ENCODE measurements at places on chromosomes 5 and 9.

DNA sequence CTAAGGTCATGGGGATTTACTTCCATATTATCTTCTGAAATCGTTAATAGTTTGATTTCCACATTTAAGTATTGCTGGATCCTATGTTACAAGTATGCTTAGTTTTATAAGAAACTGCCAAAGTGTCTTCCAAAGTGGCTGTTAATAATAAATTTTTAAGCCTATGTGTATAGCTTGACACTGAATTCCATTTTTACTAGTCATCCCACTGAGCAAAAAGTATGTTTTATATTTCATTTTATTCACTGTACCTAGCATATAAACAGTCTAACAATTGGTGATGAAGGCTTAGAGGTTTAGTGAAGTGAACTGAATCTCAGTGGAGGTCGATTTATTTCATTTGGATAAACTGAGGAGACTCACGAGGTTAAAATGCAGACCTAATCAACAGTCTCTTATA, 174.6 kb downstream of the ADAMTS6 start:
- no peak for DNase-seq

DNA sequence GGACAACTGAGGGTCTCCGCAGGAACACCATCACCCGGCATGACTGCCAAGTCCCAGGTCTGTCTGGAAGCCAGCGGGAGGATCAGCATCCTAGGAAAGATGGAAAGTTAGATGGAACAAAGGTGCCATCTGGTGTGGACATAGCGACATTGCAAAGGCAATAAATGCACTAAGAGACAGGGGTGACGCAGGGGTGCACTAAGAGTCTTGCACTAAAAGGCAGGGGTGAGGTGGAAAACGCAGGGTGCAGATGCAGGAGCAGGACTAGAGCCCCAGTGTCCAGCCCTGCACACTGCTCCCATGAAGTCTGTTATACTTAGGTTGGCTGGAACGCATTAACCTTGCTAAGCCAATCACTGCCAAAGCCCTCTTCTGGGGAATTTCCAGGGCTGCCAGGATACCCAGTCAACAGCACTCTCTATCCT, 15.5 kb downstream of the ATOX1 start:
- no peak for DNase-seq

DNA sequence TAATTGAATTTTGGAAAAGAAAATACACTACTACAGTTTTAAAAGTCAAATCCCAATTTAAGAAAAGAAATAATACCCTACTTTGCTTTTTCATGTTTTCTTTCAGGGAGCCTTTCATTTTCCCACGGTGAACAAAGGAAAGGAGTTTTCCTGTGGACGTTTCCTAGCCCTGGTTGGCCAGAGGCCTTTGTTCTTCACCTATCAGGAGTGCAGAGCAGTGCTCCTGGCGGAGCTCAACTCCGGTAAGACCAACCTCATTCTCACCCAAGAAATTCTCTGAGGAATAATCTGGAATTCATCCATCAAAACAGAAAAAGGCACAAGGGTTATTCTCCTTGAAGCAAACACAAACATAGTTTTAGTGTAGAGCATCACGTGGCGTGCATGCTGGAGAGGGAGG, 248.9 kb downstream of the ADGRV1 start:
- DNase-seq, result no peak

DNA sequence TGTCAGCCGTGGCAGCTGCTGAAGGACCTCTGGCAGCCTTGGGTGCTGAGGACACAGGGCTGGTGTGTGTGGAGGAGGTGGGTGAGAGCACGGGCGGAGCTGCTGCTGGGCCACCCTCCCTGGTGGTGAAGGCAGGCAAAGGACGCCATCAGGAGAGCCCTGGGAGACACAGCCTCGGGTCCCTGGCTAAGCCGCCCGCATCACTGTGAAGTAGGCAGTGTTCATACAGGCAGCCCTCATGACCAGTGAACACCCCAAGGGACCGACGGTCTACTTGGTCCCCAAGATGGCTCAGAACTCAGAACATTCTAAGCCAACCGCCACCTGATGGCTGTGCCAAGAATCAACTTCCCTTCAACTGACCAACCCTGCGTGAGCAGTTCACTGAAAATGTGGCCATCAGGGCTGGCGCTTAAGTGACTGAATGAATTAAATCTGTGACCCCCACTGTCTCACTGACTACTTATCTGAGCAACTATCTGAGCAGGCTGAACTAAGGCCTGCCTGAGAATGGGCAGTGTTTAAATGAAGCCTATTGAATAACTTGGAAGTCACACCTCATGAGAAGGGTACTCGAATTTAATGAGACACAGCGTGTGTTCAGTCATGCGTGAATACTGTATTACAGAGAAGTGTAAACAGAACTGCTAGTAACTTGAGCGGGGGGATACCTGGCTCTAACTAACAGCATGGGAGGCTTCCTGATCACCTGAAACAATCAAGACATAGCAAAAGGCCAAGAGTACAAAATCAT, 54.7 kb upstream of the SIMC1 start:
- no peak for DNase-seq

GRCh38 chr9:23826120-23826629, at the start of gene ELAVL2:
ELAVL2 (minus strand) TSS chr9:23826240; CDS start chr9:23762234, 64,006 bp downstream.
- DNase-seq, result no peak

DNA sequence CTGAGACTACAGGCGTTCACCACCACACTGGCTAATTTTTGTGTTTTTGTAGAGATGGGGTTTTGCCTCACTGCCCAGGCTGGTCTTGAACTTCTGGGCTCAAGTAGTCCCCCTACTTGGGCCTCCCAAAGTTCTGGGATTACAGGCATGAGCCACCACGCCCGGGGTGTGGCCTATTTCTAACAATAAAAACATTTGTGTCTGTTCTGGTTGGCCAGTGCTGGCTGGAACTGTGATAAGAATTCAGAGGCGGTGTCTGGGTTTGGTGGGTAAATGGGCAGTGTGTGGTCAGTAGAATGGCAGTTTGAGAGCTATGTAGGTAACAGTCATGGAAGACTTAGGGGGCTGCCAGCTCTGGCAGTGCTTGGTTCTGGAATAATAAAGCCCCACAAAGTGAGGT, 46.9 kb upstream of the SYNPO start:
- no peak for DNase-seq

- DNase-seq, result no peak
Measured at GRCh38 chr5:89930591-89931392, 478.8 kb downstream of the CETN3 start.

DNA sequence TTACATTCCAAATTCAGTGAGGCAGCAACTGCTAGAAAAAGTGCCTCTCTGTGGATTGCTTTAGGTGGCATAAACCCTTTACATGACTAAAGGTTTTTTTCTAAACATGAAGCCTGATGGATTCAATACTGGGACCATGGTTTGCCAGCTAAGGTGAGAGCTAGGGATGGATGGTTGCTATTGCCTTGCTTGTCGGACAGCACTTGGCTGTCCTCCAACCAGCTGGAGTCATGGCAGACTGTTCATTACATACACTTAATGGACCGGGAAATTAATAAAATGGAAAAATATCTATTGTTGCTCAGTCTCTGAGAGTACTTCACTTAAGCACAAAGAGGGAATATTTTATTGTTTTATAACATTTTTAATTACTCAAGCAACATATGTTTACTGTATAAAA, 116.9 kb upstream of the TRPC7 start:
- DNase-seq, result no peak

- no peak for DNase-seq
Measured at GRCh38 chr5:94778732-94779131, 160.3 kb downstream of the SLF1 start.

DNA sequence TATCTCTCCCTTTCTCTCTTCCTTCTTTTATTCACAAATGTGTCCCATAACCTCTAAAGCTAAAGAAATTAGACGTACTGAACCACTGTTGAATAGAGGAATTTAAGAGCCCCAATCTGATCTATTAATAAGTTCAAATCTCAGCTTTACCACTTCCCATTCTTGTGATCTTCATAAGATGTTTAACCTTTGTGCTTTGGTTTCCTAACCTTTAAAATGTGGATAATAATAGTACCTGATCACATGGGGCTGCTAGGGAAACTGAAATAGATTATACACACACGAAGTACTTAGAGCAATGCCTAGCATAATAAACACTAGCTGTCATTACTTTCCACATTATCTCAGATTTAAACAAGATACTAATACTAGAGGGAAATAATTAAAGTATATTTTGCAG, 324.3 kb upstream of the SEMA6A start:
- DNase-seq, result no peak

GRCh38 chr5:174188295-174188694, 142.8 kb downstream of the NSG2 start:
- DNase-seq, result no peak

DNA sequence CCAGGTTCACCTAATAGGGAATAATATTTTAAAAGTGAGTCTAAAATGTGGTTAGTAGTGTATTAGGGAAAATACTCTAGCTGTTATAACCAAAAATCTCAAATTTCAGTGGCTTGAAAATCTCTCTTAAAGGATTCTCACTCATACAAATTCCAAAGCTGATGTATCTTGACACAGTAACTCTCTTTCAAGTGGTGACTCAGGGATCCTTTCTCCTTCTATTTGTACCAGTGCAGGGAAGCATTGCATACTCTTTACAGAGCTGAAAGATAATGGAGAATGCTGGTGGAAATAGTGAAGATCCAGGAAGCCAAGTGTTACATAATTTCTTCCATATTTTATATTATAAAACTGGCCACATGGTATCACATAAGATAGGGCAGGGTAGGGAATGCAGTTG, 560.2 kb upstream of the CDH9 start:
- DNase-seq, result no peak

DNA sequence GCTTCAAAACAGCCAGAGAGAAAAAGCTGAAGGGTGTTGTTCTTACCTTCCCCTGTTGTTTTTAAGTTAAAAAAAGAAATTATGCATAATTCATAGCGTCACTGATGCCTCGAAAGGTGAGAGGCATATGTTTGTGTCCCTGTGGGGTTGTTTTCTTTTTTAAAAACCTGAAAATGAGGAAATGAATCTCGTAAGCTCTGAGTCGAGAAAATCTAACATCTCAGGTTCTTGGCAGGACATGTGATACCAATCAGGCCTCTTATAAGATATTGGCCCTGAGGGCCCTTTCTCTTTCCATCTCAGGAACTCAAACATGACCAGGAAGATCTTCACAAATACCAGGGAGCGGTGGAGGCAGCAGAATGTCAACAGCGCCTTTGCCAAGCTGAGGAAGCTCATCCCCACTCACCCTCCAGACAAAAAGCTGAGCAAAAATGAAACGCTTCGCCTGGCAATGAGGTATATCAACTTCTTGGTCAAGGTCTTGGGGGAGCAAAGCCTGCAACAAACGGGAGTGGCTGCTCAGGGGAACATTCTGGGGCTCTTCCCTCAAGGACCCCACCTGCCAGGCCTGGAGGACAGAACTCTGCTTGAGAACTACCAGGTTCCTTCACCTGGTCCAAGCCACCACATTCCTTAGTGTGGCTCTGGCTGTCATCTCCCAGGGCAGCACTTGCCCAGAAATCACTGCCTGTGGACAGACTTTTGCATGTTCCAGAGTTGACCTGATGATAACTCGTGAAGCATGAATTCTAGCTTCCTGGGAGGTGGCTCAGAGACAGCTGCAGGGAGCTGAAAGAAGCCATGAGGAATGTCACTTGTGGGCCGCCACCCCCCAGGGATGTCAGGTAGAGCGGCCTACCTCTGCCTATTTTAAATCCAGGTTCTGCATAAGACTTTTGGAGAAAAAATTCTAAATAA, at the start of gene TAL2:
TAL2 (plus strand) TSS at position 274 of the 921 bp plus-strand sequence; CDS start at position 314, 40 bp downstream.
- no peak for DNase-seq

DNA sequence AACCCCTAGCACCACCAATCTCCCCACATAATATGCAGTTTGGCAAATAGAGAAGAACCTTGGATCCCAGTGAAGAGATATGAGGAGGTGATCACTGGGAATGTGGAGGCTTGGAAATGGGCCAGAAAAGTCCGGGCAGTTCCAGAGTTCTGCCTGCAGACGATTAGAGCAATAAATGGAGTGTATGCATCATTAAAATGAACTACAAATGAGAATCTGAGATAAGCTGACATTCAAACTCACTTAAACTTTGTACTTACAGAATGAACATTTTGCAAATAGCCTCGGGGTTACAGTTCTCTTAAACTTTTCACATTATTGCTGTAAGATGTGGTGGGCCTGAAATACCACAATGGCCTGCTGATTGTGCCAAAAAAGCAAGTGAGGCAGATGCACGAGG, 23.0 kb upstream of the LHFPL2 start:
- DNase-seq, result no peak

DNA sequence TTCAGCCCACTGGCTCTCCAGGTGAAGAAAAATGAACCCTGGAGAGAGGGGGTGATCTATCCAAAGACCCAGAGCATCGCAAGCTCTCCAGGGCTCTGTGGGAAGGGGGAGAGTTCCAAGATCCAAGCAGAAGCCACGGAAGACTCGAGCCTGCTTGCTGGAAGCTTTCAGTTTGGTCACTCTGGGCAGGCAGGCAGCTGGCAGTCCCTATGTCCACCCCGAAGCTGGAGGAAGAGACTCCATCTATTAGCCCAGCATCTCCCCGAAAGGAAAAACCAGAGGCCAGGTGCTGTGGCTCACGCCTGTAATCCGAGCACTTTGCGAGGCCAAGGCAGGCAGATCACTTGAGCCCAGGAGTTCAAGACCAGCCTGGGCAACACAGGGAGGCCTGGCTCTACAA, 10.7 kb upstream of the SPARC start:
- no peak for DNase-seq

DNA sequence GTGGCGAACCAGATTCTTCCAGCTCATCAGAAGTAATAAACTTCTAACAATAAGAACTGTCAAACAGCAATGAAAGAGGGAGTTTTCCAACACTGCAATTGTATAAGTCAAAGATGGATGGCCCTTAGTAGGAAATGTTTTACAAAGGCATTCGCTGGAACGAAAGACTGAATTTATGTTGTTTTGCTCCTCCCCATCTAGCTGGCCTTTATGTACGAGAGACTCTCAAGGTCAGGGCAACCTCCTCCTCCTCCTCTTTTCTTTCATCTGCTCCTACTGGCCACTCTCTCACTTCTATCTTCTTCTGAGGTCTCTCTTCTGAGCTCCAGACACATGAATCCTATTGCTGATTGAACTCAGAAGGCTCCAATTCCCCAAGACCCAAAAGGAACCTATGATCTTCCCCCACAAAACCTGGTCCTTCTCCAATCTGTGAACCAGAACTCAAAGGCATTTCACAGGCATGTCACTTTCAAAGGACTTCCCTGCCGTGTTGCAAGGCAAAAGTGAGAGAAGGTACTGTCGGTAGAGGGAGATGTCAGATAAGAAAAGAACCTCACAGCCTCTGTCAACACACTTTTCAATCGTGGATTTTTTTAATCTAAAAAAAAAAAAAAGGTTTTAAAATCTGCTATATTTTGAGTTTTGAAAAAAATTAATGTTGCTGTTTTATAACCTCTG, 28.5 kb upstream of the PUM3 start:
- DNase-seq, result no peak

GRCh38 chr5:159864885-159865691, 51.2 kb upstream of the ADRA1B start:
- DNase-seq, result no peak

DNA sequence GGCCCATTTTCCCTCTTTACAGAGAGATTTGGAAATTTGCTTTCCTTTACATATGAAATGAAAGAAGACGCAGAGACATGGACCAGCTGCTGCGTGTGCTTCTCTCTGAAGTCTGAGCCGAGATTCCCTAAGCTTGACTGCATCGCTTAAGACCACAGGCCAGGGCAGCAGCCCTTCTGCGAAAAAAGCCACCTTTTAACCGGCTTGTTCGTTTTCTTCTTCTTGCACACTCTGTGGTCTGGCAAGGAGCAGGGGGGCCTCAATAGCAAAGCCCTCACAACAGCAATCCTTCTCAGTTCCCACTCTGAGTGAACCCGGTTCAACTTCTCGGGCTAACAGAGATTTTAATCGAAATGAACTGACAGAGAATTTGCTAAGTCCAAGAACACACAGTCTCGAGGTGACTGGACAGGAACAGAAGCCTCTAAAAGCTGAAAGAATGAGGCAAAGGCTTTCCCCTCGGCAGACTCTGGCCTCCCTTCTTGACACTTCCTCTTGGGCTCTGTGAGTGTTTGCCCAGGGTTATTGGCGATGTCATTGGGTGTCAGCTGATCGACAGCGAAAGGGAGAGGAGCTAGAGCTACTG, 512.9 kb upstream of the KLF4 start:
- no peak for DNase-seq

Measured in stimulated activated CD8-positive, alpha-beta memory T cell treated with anti-CD3 and anti-CD28 coated beads, Interleukin-2, amount 100 ng/mL, for 48 hours (primary cell).